HuH-7 (cell line): ENCODE measurements at places on chromosomes 3 and 15.

- no peak for DNase-seq
These were observed 43.1 kb downstream of the PDE8A start for GRCh38 chr15:85024509-85025336.

GRCh38 chr15:27993996-27994780, 104.9 kb downstream of the OCA2 start:
- DNase-seq, result no peak

DNA sequence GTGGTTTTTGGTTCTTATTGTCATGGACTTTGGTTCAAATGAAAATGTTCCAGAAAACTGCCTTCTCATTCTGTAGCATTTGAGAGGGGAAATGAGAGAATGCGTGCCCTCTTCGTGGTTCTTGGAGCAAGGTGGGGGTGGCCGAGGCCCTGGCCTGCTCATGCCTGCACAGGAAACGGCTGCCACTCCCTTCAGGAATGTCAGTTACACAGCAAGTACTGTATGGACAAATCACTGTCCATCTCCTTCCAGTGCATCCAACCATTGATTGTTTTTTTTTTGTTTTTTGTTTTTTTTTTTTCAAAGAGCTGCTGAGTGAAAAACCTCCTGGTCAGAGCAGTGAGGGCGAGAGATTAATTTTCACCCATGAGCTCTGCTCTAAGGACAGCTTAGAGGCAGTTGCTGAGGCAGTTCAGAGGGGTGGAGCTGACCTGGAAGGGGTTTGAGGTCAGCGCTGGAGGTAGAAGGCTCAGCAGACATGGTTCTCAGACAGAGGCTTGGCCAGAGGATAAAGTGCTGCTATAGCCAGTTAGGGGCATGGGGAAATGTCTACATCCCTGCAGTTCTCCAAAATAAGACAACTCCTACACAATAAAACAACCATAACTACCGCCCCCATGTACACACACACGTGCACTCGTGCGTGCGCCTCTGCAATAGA, 20.2 kb upstream of the KIF23 start:
- DNase-seq, result no peak

DNA sequence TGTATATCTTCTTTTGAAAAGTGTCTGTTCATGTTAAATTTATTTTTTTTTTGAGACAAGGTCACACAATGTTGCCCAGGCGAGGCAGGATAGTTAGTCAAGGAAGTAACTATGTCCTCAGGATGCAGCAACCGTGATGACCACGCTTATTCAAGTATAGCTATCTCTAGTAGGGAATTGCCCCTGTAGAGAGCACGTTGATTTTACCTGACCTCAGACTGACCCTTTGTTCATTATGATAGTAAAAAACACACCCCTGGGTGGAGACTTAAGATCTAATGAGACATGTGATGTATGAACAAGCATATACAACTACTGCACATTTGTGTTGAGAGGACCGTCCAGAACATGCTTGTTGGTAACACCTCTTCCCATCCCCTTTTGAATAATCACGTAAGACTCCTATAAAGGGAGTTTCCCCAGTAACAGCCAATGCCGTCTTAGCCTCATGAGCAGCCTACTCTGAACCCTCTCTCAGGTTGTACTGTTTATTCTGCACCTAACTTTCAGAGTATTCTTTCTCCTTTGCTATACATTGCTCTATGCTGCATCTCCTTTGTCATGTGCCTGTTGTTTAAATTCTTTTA, 32.9 kb downstream of the ZNF621 start:
- DNase-seq, result no peak
